Smooth muscle cell of trachea (primary cell): ENCODE measurements at places on chromosomes 13 and 19. TPM values are rescaled to one million over a fixed set of nuclear protein-coding genes. Genes with fewer than 3 reads are reported as not detected.

The DCLK1 gene
- total RNA-seq, result 14.1 and 19.5 TPM in 2 replicates

The CEACAM16 gene
- total RNA-seq, result 0.17 TPM in 1 of 2 replicates, not detected in the other

The ZNF17 gene
- total RNA-seq, result 14.1 and 16.0 TPM in 2 replicates

The ATP4B gene
- 0.17 TPM in 1 of 2 replicates, not detected in the other for total RNA-seq

The DHDH gene
- total RNA-seq, result not detected in 2 replicates

The ZNF439 gene
- total RNA-seq, result 6.9 and 7.4 TPM in 2 replicates

The CEACAM21 gene
- not detected in 2 replicates for total RNA-seq
